ENCODE measurements at places on chromosomes 2 and 18.

GRCh38 chr2:64455545-64455944, 1.6 kb downstream of the LGALSL start:
- DNase-seq = no peak

- DNase-seq = no peak
Measured at GRCh38 chr2:201904538-201905420, 98.4 kb downstream of the CDK15 start.

GRCh38 chr2:30655211-30655610, 152.0 kb downstream of the CAPN13 start:
- no peak for DNase-seq

DNA sequence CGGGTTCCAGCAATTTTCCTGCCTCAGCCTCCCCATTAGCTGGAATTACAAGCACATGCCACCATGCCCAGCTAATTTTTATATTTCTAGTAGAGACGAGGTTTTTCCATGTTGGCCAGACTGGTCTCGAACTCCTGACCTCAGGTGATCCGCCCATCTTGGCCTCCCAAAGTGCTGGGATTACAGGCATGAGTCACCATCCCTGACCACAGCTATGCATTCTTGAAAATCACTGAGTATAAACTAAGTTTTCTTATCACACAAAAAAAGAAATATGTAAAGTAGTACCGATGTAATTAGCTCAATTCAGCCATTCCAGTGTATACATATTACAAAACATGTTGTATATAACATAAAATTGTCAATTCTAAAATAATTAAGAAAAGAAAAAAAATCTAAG, 232.7 kb downstream of the MBD2 start:
- no peak for DNase-seq

- no peak for DNase-seq
Measured at GRCh38 chr2:225173909-225174308, 131.6 kb upstream of the DOCK10 start.

DNA sequence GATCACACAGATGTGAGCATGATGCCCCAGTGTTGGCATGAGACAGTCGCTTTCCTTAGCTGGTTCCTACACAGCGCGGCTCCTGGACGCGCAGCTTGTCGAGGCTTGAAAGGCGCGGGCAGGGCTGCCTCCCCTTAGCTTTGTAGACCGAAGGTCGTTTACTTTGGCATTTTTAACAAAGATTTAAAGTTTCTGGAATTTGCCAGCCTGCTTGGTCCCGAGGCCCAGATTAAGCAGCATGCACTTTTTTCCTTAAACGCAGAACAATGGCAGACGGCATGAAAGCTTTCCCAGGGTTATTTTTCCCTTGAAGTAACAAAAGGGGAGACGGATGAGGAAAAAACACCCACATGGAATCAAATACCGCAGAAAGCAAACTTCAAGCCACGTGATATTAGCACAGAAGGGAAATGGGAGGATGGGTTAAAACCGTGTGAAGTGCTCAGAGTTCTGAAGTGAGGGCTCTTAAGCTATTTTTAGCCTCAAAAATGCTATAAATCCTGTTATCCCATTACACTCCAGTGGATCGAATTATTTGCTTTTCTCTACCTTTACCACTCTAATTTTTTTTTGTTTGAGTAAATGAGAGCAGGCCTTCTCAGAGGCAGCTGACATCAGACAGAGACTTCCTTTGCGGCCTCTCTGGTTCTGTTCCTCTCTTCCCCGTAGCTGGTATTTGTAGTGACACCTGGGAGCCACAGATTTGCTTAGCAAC, 55.7 kb downstream of the NPAS2 start:
- DNase-seq = no peak

GRCh38 chr18:12008842-12009580, 27.7 kb downstream of the IMPA2 start:
- DNase-seq = no peak

GRCh38 chr18:49628881-49629795, 67.3 kb downstream of the LIPG start:
- DNase-seq = no peak

DNA sequence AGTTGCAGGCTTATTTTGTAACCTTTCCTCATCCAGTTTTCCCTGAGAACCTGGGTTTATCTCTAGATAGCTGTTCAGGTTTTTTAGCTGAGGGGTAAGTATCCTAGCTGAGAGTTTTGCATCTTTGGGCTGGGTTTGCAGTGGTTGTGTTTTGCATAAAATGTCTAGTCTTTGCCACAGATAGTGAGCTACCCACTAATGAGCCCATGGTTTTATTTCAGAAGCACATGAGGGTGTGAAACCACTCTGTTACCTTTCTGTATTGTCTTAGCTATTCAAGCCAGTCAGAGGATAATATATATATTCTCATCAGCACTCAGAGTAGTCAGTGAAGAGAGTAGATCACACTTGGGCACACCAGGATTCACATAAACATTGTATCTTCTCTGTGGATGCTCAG, 24.6 kb upstream of the TXNDC2 start:
- DNase-seq = no peak

- DNase-seq = no peak
Measured at GRCh38 chr2:197993363-197993762, 189.0 kb downstream of the PLCL1 start.

- DNase-seq = no peak
Measured at GRCh38 chr2:25339791-25340180, 1.9 kb downstream of the DNMT3A start.

DNA sequence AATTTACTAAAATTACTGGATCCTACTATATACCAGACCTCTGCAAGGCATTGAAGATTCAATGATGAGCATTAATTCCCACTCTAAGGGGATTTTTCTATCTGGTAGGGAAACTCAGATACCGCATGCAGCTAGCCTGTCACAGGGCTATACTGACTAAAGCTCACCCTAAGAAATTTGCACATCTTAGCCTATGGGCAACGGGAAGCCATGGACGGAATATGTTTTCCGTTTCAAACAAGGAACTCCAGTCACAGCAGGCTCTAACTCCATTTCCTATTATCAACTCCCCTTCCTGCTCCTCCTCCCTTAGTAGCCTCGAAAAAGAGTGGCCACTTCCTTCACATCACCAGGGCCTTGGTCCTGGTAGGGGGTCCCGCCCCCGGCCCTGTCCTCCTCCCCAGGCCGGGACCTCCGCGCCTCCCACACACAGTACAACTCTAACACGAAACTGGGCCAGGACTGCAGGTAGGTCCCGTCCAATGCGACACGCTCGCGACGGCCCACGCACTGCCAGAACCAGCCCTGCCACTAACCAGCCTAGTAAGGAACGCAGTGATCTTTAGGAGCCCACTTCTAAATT, 659 bp upstream of the COX5B start:
- no peak for DNase-seq

DNA sequence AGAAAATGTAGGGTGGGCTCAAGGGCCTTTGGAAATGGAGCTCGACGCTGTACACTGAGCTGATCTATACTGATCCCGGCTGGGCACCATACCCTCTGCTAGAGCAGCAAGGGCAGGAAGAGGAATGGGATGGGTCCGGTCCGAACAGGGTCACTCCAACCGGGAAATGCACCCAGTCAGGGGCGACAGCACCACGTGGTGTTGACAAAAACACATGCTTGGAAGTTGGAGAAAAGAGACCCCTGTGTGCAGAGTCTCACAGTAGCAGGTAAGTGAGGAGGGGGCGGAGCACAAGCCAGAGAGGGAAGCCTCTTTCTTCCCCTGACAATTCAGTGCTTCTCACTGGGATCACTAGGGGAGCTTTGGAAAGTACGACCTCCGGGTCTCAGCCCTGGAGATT, 84.1 kb upstream of the ASB18 start:
- DNase-seq = no peak

DNA sequence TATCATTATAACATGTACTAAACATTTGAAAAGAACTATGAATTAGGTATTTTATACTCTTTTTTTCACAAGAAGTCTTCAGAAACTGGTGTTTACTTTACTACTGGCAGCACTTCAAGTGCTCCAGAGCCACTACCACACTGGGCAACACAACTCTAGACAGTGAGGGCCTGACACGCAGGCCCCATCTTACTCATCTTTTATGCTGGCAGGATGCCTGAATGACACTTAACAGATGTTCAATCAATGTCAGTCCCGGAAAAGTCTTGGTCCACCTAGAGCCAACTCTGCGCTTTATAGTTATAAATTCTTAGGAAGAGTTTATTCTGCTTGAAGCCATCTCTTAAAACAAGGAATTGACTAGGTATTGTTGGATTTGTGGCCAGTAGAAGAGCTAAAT, 8.7 kb upstream of the WIPF1 start:
- peak; percentile 49 for DNase-seq

DNA sequence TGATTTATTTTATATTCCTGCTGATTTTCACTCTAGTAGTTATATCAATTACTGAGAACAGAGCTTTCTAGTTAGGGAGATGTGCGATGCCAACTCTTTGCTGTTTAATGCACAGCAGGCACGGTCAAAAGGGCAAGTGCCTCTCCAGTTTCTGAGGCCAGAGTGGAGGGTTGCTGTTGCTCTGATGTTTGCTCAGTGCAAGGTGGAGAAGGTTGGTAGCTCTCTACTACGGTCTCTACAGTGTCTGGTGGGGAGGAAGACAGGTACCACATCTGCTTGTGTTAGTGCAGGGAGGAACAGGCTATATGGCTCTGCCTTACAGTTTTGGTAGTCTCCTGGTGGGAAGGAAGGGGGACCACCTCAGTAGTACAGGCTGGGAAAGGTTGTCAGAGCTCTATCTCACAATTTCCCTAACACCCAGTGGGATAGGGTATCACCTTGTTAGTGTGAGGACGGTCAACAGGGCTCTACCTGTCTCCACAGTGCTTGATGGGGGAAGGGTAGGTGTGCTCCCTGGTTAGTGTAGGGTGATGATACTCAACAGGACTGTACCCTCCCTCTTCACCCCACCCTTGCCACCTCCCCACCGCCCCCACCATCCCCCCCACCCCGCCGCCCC, 85.9 kb downstream of the FANCL start:
- no peak for DNase-seq

- no peak for DNase-seq
Measured at GRCh38 chr2:157940024-157940423, 63.9 kb upstream of the ACVR1 start.

- no peak for DNase-seq
Measured at GRCh38 chr2:56449002-56449431, 265.2 kb downstream of the CCDC85A start.

GRCh38 chr2:165471349-165471950, 2.0 kb downstream of the CSRNP3 start:
- DNase-seq = no peak

GRCh38 chr2:38203446-38203810, 127.5 kb upstream of the CYP1B1 start:
- DNase-seq = no peak

- DNase-seq = no peak
Measured at GRCh38 chr18:76260941-76261472, 234.0 kb downstream of the ZNF516 start.

GRCh38 chr2:38498045-38498481, 104.7 kb downstream of the HNRNPLL start:
- DNase-seq = no peak

DNA sequence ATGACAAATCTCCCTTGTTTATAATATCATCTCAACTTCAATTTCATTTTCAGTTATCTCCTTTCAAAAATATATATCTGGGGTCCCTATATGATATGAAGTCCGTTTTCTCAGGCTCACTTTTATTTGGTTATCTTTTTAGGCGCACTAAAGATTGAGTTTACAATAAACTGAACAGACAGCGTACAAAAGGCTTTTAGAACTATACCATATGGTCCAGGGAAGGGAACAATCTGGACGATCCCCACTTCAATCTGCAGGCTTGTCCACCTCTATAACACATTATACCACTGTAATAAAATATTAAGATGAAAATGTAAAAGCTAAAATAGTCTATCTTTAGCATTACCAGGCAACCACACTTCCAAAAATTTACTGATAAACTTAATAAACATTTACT, 289.9 kb downstream of the ZEB2 start:
- no peak for DNase-seq

GRCh38 chr2:52934920-52935640, 832.5 kb upstream of the CHAC2 start:
- DNase-seq = no peak

- DNase-seq = peak; percentile 52
Measured at GRCh38 chr2:26577442-26578112, 63.6 kb downstream of the CIB4 start.

GRCh38 chr2:160063271-160063670, 856 bp upstream of the PLA2R1 start:
- DNase-seq = no peak

DNA sequence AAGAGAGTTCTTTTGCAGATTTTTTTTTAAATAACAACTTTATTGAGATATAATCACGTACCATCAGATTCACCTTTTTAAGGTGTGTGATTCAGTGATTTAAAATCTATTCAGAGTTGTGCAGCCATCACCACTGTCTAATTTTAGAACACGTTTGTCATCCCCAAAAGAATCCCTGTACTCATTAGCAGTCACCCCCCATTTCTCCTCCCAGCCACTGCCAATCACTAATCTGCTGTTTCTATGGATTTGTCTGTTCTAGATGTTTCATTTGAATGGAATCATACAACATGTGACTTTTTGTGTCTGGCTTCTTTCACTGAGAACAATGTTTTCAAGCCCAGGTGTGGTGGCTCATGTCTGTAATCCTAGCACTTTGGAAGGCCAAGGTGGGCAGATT, 55.4 kb upstream of the RAPH1 start:
- DNase-seq = no peak

DNA sequence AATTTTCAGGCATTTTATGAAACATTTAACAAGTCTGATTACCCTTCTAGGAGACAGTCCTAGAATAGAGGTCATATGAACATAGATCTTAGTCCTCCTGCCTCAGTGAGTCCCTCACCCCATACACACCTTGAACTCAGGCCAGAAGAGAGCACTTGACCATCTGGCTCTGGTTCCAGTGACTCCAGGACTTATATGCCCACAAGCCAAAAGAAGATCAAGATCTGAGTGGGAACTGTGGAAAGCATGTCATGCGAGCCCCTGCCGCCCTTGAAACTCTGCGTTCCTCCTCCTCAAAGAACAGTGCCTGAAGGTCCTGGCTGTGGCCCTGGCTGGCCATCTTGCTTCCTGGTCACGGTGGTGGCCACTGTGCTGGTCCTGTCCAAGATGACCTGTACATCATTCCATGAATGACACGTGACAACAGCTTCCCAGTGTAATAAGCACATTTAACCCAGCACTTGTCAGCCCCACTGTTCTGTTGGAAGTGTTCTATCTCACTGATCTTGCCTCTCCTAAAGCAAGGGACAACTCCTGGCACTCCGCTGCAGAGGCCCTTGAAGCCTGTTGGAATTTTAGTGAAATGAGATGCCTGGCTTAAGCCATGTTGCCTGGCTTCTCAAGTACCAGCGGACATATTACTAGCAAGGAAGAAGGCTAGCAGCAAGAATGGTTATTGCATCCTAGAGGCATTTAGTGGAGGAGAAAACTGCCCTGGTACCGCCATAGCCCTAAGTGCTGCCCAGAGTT, 17.6 kb downstream of the TTC32 start:
- no peak for DNase-seq

All from CD4-positive, alpha-beta T cell treated with Interleukin-4 for 1 hour (primary cell).